Cardiac muscle cell (in vitro differentiated cells and primary cell): ENCODE measurements at places on chromosomes 1 and 21.
A peak's percentile ranks its signal among the peaks of the same experiment; 100 is the strongest.

- H3K4me3 ChIP-seq, result no peak overlapping the region
- H3K36me3 ChIP-seq, result no peaks in the 10 kb centered on the region
- no peaks in the 10 kb centered on the region for H3K4me1 ChIP-seq
- no peaks in the 10 kb centered on the region for H3K27me3 ChIP-seq
Measured at GRCh38 chr21:25464275-25464674, 143.0 kb downstream of the MRPL39 start.

- peaks cover 53% of the 10 kb centered on the region for H3K4me1 ChIP-seq
- peaks cover 7% of the 10 kb centered on the region for H3K36me3 ChIP-seq
- H3K27ac ChIP-seq, result peak overlapping the region; percentile 98
- H3K4me3 ChIP-seq, result no peak overlapping the region
- H3K27me3 ChIP-seq, result no peaks in the 10 kb centered on the region
- peak; percentile 90 for DNase-seq
Measured at GRCh38 chr1:16145662-16146278, 10.1 kb downstream of the EPHA2 start.

GRCh38 chr21:17139696-17140095 is 373.1 kb upstream of the CXADR start:
- H3K4me3 ChIP-seq, result no peak overlapping the region
- H3K27ac ChIP-seq, result no peak overlapping the region
- peak; percentile 23 for DNase-seq
- H3K36me3 ChIP-seq, result no peaks in the 10 kb centered on the region
- H3K27me3 ChIP-seq, result no peaks in the 10 kb centered on the region

- H3K4me3 ChIP-seq, result no peak overlapping the region
- no peak overlapping the region for H3K27ac ChIP-seq
- H3K36me3 ChIP-seq, result no peaks in the 10 kb centered on the region
- no peaks in the 10 kb centered on the region for H3K27me3 ChIP-seq
- peaks cover 30% of the 10 kb centered on the region for H3K4me1 ChIP-seq
Measured at GRCh38 chr1:217522277-217522676, 108.6 kb downstream of the GPATCH2 start.

DNA sequence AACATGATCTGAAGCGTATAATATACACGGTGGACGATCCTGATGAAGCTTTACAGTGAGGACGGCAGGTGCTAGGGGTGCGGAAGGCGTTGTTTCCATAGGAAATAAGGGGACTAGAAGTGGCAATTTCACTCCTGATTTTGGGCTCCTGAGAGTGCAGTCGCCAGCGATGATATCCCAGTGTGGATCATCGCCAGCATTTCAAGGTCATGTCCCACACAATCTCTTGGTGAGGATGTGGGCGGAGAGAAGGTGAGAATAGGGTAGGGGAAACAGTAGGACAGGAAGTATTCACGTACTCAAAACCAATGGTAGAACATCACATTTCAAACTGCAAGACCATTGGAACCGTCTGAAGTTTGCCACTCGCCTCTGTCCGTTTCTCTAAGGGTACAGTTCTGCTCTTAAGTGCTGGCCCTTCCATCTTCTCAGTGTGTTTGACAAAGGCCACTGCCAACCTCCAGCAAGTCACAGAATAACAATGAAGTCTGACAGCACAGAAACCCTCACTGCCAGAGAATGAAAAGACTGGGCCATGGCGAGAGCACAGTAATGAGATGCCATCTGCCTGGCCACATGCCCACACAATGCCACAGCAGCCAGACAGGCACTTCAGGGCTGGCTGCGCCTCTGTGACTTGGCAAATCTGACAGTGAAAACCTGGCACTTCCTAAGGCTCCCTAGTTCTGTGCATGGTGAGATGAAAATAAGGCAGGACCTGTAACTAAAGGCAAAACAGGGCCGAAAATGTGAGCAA is 27.9 kb downstream of the PCSK9 start:
- H3K27me3 ChIP-seq, result no peaks in the 10 kb centered on the region
- H3K36me3 ChIP-seq, result peaks cover 27% of the 10 kb centered on the region
- no peak overlapping the region for H3K27ac ChIP-seq

GRCh38 chr1:173406783-173407230 is 70.3 kb upstream of the PRDX6 start:
- H3K27ac ChIP-seq, result no peak overlapping the region
- DNase-seq, result no peak
- no peaks in the 10 kb centered on the region for H3K27me3 ChIP-seq
- H3K4me1 ChIP-seq, result no peaks in the 10 kb centered on the region
- no peaks in the 10 kb centered on the region for H3K36me3 ChIP-seq

GRCh38 chr21:15130751-15131150 is 66.0 kb upstream of the NRIP1 start:
- no peak overlapping the region for H3K4me3 ChIP-seq
- H3K4me1 ChIP-seq, result peaks cover 4% of the 10 kb centered on the region
- no peak overlapping the region for H3K27ac ChIP-seq
- DNase-seq, result no peak

GRCh38 chr21:31688603-31689368 is 29.3 kb downstream of the SOD1 start:
- no peak overlapping the region for H3K4me3 ChIP-seq
- no peak overlapping the region for H3K27ac ChIP-seq
- no peak for DNase-seq
- no peaks in the 10 kb centered on the region for H3K4me1 ChIP-seq
- no peaks in the 10 kb centered on the region for H3K27me3 ChIP-seq

- peaks cover 52% of the 10 kb centered on the region for H3K4me1 ChIP-seq
- no peaks in the 10 kb centered on the region for H3K27me3 ChIP-seq
- H3K27ac ChIP-seq, result no peak overlapping the region
- no peak overlapping the region for H3K4me3 ChIP-seq
Measured at GRCh38 chr1:10733474-10734366, 62.7 kb downstream of the CASZ1 start.

- no peak for DNase-seq
- H3K36me3 ChIP-seq, result no peaks in the 10 kb centered on the region
Measured at GRCh38 chr1:117678246-117678977, 72.6 kb downstream of the TENT5C start.

DNA sequence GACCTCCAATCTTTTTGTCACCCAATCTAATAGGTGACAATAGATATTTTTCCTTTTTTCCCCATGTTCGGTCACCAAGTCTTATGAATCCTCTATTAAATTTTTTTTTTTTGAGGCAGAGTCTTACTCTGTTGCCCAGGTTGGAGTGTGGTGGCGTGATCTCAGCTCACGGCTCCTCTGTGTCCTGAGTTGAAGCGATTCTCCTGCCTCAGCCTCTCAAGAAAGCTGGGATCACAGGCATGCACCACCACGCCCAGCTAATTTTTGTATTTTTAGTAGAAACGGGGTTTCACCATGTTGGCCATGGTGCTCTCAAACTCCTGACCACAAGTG is 42.5 kb upstream of the MTF1 start:
- H3K27ac ChIP-seq, result no peak overlapping the region
- H3K4me3 ChIP-seq, result no peak overlapping the region
- no peak for DNase-seq
- H3K36me3 ChIP-seq, result no peaks in the 10 kb centered on the region
- H3K4me1 ChIP-seq, result no peaks in the 10 kb centered on the region

GRCh38 chr1:232600424-232601258 is 29.3 kb downstream of the SIPA1L2 start:
- H3K4me1 ChIP-seq, result peaks cover 21% of the 10 kb centered on the region
- no peak overlapping the region for H3K27ac ChIP-seq
- no peak for DNase-seq

DNA sequence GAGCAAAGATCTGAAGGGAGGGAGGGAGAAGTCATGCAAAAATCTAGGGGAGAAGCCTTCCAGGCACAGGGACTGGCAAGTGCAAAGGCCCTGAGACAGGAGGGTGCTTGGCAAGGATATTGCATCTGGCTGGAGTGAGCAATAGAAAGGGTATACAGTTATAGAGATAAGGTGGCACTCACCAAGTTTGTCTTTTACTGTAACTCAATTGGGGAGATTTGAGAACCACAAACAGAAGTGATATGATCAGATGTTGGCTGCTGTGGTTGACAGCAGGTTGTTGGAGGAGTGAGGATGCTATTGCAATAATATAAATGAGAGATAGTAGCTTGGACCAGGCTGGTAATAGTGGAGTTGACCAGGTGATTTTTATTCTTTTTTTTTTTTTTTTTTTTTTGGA is 25.6 kb downstream of the MCOLN3 start:
- no peaks in the 10 kb centered on the region for H3K36me3 ChIP-seq
- H3K4me1 ChIP-seq, result no peaks in the 10 kb centered on the region
- no peak for DNase-seq
- no peaks in the 10 kb centered on the region for H3K27me3 ChIP-seq

GRCh38 chr1:203534526-203534925 is 40.6 kb downstream of the OPTC start:
- H3K4me3 ChIP-seq, result no peak overlapping the region
- no peak overlapping the region for H3K27ac ChIP-seq
- no peak for DNase-seq

DNA sequence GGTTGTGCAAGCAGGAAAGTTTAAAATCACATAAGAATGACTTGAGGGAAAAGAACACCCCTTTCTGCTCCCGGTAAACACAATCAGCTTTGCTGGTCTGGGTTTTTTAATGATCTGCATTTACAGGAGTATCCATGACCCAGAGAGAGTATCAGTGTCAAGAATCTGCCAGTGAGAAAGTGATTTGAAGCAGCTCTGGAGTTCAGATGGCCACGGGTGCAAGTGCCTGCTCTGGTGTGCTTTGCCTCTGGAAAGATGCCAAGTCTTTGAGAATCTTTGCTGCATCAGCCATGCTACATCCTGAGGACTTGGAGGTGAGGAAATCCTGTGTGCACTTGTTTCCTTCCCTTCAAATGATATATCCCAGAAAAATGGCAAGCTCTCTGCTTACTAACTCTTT is 18.6 kb upstream of the MYSM1 start:
- H3K27me3 ChIP-seq, result no peaks in the 10 kb centered on the region
- peak; percentile 20 for DNase-seq
- H3K4me3 ChIP-seq, result no peak overlapping the region

DNA sequence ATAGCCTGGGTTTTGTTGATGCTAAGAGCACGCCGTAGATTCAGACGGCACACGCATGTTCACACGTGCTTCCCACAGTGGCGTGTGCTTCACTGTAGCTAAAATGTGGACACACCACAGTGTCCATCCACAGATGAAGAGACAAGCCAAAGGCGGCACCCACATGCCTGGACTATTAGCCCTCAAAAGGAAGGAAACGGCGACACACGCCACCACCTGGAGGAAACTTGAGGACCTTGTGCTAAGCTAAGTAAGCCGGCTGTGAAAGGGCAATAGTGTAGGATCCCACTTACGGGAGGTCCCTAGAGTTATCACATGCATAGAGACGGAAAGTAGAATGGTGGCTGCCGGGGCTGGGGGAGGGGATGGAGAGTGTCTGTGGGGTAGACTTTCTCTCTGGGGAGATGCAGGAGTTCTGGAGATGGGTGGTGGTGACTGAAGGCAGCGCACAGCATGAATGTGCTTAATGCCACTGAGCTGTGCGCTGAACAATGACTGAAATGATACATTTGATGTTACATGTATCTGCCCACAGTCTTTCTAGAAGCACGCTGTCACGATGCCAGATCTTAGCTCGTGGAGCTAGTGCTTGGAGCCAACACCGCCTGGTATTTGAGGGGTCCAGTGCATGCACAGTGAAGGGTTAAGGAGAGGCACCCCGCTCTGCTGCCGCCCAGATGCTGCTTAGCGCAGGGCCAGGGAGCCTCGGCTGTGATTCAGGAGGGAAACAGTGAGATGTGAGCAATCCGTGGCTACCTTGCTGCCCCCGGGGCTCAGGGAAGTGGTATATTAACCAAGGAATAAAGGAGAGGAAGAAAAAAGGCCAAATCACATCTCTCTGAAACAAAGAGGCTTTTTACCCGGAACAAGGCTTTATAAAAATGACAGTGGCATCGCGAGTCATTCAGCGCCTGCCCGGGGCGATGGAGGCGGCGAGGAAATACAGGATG is 103.7 kb downstream of the PRDM16 start:
- H3K36me3 ChIP-seq, result no peaks in the 10 kb centered on the region
- no peaks in the 10 kb centered on the region for H3K27me3 ChIP-seq
- H3K4me3 ChIP-seq, result no peak overlapping the region
- peaks cover 72% of the 10 kb centered on the region for H3K4me1 ChIP-seq
- no peak for DNase-seq

DNA sequence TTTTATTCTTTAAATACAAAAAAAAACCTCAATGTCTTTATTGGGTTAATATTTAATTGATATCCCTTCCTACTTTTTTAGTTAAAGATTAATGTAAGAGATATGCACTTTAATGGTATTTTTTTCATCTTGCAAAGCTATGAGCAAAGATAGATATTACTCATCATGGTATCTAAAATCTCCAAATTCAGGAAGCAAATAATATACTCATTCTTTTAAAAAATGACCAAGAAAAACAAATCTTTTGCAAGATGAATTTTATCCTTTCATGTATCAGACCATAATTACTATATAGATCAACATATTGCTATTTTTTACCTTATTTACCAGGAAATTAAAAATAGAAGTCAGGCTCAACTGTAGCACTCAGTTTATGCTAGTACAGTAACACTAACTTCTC is 330.4 kb downstream of the KCNT2 start:
- H3K27me3 ChIP-seq, result no peaks in the 10 kb centered on the region
- no peak for DNase-seq
- no peaks in the 10 kb centered on the region for H3K4me1 ChIP-seq
- no peak overlapping the region for H3K27ac ChIP-seq
